ENCODE measurements at places on chromosomes 5 and 9. TPM values are rescaled to one million over a fixed set of nuclear protein-coding genes. Genes with fewer than 3 reads are reported as not detected.

DNA sequence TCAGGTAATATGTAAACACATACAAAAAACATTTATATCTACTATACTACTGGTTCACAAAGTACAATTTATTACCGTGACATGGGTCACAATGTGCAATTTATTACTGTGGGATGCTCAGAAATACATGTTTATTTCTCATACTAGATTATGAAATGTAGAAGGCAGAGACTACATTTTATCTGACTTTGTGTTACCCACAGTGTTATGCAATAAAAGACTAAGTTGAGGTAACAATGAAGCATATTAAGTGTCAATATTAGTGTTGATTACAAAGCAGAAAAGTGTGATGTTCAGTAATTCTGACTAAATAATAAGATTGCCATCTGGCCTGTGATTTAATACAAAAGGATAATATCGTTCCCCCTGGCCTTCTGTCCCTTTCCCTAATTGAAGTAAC lies 42.4 kb downstream of the CPLANE1 start:
- DNase-seq = no peak

The GBGT1 gene
- total RNA-seq = 3.1 TPM

The GABRP gene
- total RNA-seq = not detected

DNA sequence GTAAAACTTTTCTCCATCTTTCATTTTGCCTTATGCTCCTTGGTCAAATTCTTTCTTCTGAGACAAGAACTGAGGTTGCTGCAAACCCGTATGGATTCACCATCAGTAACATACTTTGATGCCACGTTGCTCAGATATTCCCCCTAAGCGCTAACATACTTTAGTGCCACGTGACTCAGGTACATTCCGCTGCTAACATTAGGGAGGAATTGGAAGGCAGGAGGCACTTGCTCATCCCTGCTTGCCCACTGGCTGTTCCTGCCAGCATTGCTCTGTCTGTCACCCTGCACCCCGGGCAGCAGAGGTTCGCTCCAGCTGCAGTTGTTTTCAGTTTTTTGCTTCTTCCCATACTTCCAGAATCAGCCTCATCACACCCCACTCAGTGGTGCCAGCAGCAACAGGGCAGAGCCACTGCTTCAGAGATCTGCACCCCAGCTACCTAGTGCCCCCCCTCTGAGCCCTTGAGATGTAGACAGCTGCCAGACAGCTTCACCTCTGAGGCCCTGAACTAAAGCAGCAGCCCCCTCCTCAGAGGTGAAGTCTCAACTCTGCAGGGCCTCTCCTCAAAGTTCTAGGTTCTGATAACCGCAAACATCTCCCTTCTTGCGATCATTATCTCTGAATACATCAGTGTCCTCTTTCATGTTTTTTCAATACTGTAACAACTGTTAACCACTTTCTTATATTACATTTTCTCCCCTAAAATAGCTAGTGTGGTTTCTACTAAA lies 228.0 kb upstream of the KIF2A start:
- no peak for DNase-seq

DNA sequence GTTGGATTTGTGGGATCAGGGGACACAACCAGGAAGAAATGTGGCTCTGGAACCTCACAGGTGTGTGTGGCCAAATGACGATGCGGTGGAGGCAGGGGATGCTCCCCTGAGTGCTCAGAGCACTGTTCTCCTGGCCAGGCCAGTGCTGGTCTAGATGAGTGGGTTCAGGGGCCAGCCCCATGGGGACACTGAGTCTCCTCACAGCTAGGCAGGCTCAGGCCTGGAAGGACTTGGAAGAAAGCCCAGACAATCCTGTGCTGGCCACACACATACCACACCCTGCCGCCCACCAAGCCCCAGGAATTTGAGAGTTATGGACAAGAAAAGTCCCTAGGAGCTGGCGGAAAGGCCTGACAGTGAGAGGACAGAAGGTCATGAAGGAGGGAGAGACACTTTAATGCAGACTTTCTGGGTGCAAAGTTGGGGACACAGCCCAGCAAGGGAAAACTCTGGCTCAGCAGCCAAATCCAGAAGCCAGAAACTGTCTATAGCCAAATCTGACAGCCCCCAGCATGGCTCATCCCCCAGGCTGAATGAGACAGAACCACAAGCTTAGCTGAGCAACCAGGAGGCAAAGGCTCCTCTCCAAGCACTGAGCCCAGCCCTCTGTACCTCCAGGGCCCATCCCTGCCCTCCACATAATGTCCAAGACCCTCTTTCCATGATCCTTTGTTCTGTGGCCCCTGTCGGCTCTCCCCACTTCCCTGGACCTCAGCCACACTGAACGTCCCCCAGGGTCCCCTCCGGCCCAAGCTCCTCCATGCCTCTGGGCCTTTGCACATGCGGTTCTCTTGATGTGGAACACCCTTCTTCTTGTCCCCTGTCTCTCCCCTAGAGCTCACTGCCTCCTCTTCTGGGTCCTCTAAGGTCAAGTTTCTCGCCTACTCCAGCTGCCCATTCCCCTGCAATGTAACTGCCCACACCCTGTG lies 22.4 kb downstream of the LHX6 start:
- no peak for DNase-seq

The BAAT gene
- not detected for total RNA-seq

The NR4A3 gene
- 7.8 TPM for total RNA-seq

GRCh38 chr5:131977212-131977604 lies 31.7 kb upstream of the MEIKIN start:
- DNase-seq = no peak

Data from activated naive CD4-positive, alpha-beta T cell treated with anti-CD3 and anti-CD28 coated beads, Interleukin-2, amount 50 U/mL, for 72 hours (primary cell).